CMK (cell line): ENCODE measurements at places on chromosomes 5 and 9.

- peak; percentile 84 for DNase-seq
Observed at GRCh38 chr9:128911529-128912035, 9.2 kb upstream of the PHYHD1 start.

DNA sequence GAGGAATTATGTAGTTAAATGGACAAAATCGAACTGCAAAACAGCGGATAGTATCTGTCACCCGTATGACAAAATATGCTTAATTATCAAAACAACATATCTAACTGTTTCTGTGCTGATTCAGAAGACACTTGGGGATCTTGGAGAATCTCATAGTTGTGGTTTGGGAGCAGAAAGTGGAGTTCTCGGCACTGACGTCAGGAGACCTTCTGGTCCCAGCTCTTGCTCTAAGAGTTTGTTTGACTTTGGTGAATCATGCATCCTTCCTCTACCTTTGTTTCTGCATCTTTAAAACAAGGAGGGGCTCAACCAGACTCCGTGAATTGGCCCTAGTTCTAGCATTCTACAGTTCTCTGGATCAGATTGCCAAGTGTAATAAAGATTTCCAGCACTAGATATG lies 37.0 kb upstream of the TAF1L start:
- DNase-seq: no peak

GRCh38 chr9:137397675-137398423 lies 25.1 kb downstream of the EXD3 start:
- DNase-seq: no peak

DNA sequence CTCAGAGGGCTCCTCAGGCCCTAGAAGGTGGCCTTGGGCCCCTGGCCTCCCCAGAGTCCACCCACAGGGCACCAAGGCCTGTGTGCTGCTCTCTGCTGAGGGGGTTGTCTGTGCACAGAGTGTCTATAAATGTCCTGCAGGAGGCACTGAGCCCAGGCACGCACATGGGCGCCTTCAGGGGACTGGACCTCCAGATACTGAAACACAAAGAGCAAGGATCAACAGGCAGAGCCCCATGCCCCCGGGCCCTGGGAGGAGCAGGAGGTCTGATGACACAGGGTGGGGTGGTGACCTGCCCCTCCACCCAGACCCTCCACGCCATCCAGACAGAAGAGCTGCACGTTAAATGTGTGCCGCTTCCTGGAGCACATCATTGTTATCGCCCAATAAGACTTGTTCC lies 64.6 kb upstream of the SIMC1 start:
- DNase-seq: no peak

GRCh38 chr9:18910916-18911315 lies 122.1 kb downstream of the SAXO1 start:
- DNase-seq: no peak

- DNase-seq: no peak
Observed at GRCh38 chr9:131867611-131868192, 127.8 kb upstream of the RAPGEF1 start.

- no peak for DNase-seq
Observed at GRCh38 chr5:168696611-168697010, 117.4 kb upstream of the PANK3 start.

- DNase-seq: no peak
Observed at GRCh38 chr5:141957367-141957996, 520 bp downstream of the PCDH12 start.

DNA sequence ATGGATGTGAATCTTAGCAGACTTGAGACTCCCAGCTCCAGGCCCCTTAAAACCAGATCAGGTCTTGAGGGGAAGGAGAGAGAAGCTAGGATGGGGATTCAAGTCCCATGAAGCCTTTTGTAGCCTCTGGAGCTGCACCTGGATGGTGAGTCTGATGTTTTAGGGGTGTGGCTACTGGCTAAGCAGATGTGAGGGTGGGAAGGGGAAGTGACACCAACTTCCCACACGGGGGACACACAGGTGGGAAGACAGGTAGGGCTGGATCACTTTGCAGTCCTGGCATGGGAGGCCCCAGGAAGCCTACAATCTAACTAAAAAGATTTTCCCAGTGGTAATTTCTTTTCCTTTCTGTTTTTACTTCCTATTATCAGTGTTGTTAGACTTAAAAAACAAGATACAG lies 38.7 kb upstream of the UBAP2 start:
- DNase-seq: no peak

- DNase-seq: no peak
Observed at GRCh38 chr9:97529363-97530076, 28.1 kb downstream of the TMOD1 start.

- DNase-seq: peak; percentile 59
Observed at GRCh38 chr5:173324115-173325001, 3.9 kb downstream of the STC2 start.

- DNase-seq: no peak
Observed at GRCh38 chr9:132383462-132383883, 23.2 kb downstream of the TTF1 start.

DNA sequence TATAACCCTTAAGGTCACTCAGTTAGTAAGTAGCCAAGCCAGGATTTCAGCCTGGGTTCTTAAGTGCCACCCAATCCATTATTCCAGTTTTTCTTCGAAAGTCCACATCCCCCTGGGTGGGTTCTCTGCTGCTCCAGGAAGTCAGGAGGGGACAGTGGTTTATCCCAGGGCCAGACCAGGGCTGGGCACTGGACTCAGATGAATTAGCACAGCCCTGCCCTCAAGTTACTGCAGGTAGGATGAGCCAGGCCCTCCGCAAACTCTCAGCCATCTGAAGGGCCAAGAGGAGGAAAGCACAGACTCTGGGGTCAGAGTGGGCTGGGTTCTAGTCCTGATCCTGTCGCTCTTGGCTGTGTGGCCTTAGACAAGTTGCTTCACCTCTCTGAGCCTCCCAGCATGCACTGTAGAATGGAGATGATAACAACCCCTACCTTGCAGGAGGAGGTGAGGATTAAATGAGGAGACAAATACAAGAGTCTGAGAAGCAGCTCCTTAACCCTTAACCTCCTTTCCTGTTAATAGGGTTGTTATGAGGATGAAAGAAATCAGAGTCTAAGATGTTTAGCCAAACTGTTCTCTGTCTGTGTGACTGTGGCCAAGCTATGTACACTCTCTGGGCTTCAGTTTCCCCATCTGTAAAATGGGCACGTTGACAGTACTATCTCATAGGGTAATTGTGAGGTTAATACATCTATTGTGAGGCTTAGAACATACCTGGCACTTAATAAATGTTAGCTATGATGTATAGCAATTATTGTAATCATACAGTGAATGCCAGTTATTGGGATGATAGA lies 6.8 kb upstream of the NEURL1B start:
- no peak for DNase-seq

DNA sequence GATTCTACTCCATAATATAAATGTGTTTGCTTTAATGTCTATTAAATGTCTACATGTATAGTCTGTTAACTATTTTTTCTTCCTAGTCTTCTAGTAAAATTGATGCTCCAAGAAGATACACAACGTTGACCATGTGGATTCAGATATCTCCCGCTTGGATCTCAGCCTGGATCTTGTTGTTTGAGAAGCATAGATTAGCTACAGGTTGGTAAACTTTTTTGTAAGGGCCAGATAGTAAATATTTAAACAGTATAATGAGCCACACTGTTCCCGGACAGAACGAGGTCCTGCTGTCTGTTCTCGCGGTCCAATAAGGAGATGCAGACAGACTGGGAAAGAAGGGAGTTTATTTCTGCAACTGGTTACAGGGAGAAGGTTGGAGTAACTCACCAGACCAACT lies 86.2 kb upstream of the IL12B start:
- no peak for DNase-seq

DNA sequence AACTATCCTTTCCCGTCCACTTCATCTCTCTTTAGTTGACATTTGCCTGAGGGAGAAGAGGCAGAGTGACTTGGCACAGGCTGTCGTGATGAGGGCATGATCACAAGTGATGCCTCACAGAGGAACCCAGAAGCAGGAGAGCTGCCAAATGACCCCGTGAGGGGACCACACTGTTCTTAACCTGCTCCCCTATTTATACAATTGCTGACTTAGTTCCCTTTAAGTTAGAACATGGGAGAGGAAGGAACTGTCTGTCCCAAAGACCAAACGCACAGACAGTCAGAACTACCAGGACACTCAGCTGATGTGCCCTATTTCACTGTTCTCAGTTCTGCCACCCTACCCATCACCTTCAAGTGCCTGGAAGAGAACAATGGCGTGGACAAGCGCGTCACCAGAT lies 73.7 kb downstream of the SLC1A3 start:
- DNase-seq: no peak

DNA sequence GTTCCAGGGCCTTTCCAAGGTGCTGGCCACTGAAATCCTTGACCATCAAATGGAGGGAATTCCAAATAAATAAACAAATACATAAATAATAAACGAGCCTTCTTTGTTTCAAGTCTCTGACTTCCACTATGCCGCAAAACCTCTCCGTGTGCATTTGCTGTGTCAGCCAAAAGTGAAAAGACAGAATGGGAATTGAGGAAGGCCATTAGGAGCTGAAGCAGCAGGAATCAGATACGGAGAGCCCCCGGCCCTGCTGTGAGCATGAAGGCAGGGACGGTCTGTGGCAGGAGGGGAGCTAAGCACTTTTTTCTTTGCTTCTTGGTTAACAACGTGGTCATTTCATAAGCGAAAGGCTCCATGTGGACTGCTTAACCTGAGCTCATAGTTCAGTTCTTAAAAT lies 26.1 kb downstream of the PLPPR1 start:
- DNase-seq: no peak

DNA sequence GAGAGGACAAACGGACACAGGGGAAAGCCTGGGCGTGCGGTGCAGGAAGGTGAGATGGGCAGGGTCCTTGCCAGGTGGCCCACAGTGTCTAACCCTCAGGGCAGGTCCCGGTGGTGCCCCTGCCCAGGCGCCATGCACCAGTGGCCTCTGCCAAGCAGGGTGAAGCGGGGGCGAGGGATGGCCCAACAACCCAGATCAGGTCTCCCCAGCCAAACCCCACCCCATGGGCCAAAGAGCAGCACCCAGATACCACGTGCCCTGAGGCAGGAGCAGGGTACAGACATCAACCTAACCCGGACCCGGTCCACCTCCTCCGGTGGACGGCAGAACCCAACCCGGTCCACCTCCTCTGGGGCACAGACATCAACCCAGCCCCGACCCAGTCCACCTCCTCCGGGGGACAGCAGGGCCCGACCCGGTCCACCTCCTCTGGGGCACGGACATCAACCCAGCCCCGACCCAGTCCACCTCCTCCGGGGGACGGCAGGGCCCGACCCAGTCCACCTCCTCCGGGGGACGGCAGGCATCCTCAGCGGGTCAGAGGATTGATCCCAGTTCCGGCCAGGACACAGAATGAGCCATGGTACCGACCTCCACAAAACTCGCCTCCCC lies 12.8 kb downstream of the SLC12A7 start:
- no peak for DNase-seq

- no peak for DNase-seq
Observed at GRCh38 chr5:101435768-101436167, 532.7 kb upstream of the ST8SIA4 start.

GRCh38 chr5:169767938-169768337 lies 130.9 kb downstream of the DOCK2 start:
- no peak for DNase-seq

- DNase-seq: no peak
Observed at GRCh38 chr9:112541685-112542084, 55.1 kb downstream of the KIAA1958 start.

DNA sequence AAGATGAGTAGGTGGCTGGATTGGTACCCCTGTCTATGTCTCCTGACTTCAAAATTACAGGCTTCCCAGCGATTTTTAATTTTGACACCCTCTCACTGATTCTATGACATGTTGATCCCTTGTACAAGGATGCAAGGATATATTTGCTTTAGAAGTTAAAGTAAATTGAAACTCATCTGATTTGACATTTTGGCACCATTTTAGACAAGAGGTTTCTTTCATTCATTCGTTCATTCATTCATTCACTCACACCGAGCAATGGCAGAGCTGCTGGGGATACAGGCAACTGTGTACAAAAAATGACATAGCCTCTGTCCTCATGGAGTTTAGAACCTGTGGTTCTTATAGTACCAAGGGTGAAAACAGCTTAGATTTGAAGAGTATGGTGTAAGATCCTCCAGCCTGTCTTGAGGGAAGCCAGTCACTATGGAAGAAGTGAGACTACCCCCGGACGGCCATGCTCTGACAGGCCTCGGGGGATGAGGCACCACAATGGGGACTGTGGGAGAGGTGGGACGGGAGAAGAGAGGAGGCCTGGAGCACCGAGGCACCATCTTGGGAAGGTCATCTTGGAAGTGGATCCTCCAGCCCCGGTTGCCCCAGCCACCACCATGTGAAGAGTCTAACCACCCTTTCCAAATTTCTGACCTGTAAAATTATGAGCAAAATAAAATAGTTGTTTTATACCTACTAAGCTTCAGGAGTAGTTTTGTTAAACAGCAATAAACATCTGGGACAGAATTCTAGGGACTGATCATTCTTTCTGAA lies 16.2 kb downstream of the STC2 start:
- DNase-seq: no peak

GRCh38 chr5:103562453-103563157 lies at the start of gene NUDT12:
Gene NUDT12, minus strand, starts transcription at chr5:103562789. Its CDS starts 2,541 bp downstream, at chr5:103560248.
- DNase-seq: peak; percentile 18

- no peak for DNase-seq
Observed at GRCh38 chr5:3787604-3788003, 192.0 kb downstream of the IRX1 start.

- DNase-seq: no peak
Observed at GRCh38 chr9:72443855-72444254, 77.6 kb upstream of the TMC1 start.

DNA sequence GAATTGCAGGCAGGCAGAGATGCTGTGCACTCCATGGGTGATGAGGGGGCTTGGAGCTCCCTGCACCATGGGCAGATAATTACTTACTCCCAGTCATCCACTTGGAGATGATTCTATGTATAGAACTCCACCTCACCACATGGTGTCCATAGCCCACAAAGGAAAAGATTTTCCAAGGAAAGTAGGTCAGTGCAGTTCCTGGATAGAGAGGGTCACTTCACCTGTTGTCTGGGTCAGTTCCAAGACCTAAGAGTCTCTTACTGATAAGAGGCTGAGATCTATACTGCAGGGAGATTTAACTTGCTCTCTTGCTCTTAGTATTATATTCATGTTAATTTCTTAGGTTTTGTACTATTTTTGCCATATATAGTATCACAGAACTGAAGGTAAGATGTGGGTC lies 113.9 kb upstream of the BRINP1 start:
- DNase-seq: no peak

GRCh38 chr9:134544388-134545214 lies 97.0 kb upstream of the COL5A1 start:
- no peak for DNase-seq

- no peak for DNase-seq
Observed at GRCh38 chr5:91486638-91487037, 103.5 kb upstream of the ARRDC3 start.

GRCh38 chr5:35647712-35648111 lies 30.0 kb downstream of the SPEF2 start:
- DNase-seq: no peak

DNA sequence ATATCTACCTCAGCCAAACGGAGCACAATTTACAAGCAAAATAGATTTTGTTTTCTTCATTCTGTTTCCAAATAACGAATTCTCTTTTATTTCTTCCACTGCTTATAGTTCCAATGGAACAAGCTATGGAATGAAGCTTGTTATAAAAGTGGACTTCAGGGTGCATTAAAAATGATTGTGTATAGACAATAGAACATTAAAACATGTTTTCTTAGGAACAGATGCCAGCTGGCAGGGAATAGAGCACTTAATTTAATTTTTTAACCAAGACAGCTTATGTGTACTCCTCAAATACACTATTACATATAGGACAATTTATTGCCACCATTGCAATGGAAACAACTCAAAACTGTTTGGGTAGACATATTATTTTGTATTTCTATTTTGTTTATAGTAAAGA lies 860.1 kb upstream of the TYRP1 start:
- no peak for DNase-seq
